ENCODE measurements at places on chromosomes 2 and 18. TPM values are rescaled to one million over a fixed set of nuclear protein-coding genes. Genes with fewer than 3 reads are reported as not detected.

TSPYL6 gene
- 0.05 TPM for polyA plus RNA-seq

TWIST2 gene
- 0.67 TPM for polyA plus RNA-seq

CYP27C1 gene
- polyA plus RNA-seq = 0.01 TPM

MYO5B gene
- 0.10 TPM for polyA plus RNA-seq

FSIP2 gene
- 0.01 TPM for polyA plus RNA-seq

CD8A gene
- 0.09 TPM for polyA plus RNA-seq

SAG gene
- polyA plus RNA-seq = not detected

MARCHF4 gene
- 0.01 TPM for polyA plus RNA-seq

NDC80 gene
- polyA plus RNA-seq = 0.12 TPM

CTAGE1 gene
- polyA plus RNA-seq = not detected

DNA sequence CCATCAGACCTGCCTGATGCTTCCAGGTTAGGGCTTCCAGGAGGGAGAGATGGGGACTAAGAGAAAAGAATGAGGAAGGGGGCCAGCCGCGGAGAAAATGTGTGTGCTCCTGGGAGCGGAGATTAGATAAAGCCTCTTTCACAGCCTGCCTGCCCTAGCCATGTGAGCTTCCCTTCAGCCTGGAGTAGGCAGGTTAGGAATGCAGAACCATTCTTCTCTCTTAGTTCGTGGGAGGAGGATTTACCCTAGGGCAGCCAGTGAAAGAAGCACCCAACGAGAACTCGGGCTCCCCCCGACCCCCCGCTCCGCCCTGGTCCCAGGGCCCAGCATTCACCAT is 36.1 kb downstream of the POMC start:
- DNase-seq = no peak
- H3K4me3 ChIP-seq = peak overlapping the region; percentile 34
- H3K27me3 ChIP-seq = no peaks in the 10 kb centered on the region

GRCh38 chr2:133841900-133842299 is 273.6 kb upstream of the NCKAP5 start:
- H3K36me3 ChIP-seq = no peaks in the 10 kb centered on the region
- no peaks in the 10 kb centered on the region for H3K4me1 ChIP-seq
- no peak for DNase-seq
- H3K4me3 ChIP-seq = no peak overlapping the region
- H3K27ac ChIP-seq = no peak overlapping the region
- no peaks in the 10 kb centered on the region for H3K27me3 ChIP-seq

GRCh38 chr2:68889500-68889899 is 18.3 kb upstream of the BMP10 start:
- no peak overlapping the region for H3K4me3 ChIP-seq
- no peak for DNase-seq
- H3K36me3 ChIP-seq = no peaks in the 10 kb centered on the region
- H3K27me3 ChIP-seq = no peaks in the 10 kb centered on the region
- no peak overlapping the region for H3K27ac ChIP-seq
- no peaks in the 10 kb centered on the region for H3K4me1 ChIP-seq

- H3K27me3 ChIP-seq = no peaks in the 10 kb centered on the region
- H3K27ac ChIP-seq = no peak overlapping the region
- no peaks in the 10 kb centered on the region for H3K4me1 ChIP-seq
- no peaks in the 10 kb centered on the region for H3K36me3 ChIP-seq
- no peak for DNase-seq
- no peak overlapping the region for H3K4me3 ChIP-seq
Measured at GRCh38 chr2:67954093-67954748, 108.6 kb downstream of the C1D start.

DNA sequence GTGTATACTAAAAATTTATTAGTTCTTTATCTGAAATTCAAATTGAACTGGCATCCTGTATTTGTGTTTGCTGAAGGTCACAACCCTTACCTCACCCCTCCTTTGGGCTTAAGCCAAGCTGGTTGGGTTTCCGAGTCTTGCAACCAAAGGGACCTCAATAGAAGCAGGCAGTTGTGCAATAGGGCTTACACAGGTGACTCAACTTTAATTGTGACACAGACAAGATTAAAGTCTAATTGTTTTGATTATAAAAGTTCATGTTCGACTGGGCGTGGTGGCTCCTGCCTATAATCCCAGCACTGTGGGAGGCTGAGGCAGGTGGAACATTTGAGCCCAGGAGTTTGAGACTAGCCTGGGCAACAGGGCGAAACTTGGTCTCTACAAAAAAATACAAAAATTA is 71.5 kb downstream of the RAB31 start:
- no peaks in the 10 kb centered on the region for H3K36me3 ChIP-seq
- H3K27me3 ChIP-seq = no peaks in the 10 kb centered on the region
- H3K4me3 ChIP-seq = no peak overlapping the region

DNA sequence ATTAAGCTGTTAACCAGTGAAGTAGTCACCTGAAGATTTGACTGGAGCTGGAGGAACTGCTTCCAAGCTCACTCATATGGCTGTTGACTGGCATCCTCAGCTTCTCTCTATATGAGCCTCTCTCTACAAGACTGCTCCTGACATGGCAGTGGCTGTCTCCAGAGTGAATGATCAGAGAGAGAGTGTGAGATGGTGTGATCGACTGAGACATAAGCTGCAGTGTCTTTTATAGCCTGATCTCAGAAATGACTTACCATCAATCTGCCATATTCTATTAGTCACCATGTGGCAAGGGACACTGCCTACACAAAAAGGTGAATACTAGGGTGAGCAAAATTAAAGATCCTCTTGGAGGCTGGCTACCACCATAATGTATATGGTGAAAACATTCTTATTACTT is 7.8 kb upstream of the RBMS1 start:
- H3K4me1 ChIP-seq = peaks cover 8% of the 10 kb centered on the region
- DNase-seq = no peak
- H3K27me3 ChIP-seq = no peaks in the 10 kb centered on the region
- H3K36me3 ChIP-seq = no peaks in the 10 kb centered on the region
- H3K27ac ChIP-seq = no peak overlapping the region

- DNase-seq = no peak
- H3K4me3 ChIP-seq = peak overlapping the region; percentile 85
- H3K27me3 ChIP-seq = no peaks in the 10 kb centered on the region
- peaks cover 16% of the 10 kb centered on the region for H3K36me3 ChIP-seq
Measured at GRCh38 chr18:3255611-3256165, 6.2 kb upstream of the MYL12B start.

GRCh38 chr2:206611191-206611590 is 31.1 kb upstream of the FAM237A start:
- DNase-seq = no peak
- H3K27me3 ChIP-seq = no peaks in the 10 kb centered on the region
- no peak overlapping the region for H3K27ac ChIP-seq
- H3K4me3 ChIP-seq = no peak overlapping the region

- no peaks in the 10 kb centered on the region for H3K36me3 ChIP-seq
- no peak overlapping the region for H3K27ac ChIP-seq
- no peak for DNase-seq
- no peaks in the 10 kb centered on the region for H3K27me3 ChIP-seq
- H3K4me3 ChIP-seq = no peak overlapping the region
Measured at GRCh38 chr18:26465431-26465830, 82.9 kb downstream of the KCTD1 start.

DNA sequence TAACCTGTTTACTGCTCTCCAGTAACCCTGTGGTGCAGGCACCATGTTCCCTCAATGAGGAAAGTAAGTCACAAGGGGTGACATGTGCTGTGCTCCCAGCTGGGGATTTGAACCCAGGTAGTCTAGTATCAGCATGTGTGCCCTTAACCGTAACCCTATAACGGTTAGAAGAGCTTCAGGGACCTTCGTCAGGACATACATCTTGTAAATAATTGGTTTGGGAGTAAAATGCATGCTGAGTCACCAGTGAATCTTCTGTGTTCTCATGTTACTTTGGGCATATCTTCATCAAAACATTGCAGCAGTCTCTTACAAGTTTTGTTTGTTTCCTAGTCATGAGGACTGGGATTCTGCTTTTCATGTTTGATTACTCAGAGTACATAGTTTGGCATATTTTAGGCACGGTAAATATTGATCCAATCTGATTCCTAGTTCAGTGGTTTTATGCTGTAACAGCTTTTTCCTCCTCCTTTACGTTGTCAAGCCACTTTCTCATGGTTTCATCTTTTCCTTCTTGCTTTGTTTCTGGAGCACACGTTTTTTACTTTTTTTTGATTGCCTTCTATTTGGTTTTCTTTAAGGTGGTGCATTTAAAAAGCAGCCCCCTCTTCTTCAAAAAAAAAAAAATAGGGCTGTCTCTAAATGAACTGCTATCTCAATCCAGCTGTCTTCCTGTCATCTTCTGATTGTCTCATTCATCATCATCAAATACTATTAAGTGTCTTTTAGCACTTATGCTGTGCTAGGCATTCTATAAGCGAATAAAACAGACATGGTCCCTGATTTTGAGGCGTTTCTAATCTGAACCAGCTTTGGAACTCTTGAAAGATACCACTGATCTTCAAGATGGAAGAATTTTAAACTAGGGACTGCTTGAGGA is 50.4 kb downstream of the CLIP4 start:
- H3K4me1 ChIP-seq = peaks cover 16% of the 10 kb centered on the region
- H3K27ac ChIP-seq = peak overlapping the region; percentile 44
- H3K4me3 ChIP-seq = no peak overlapping the region
- no peaks in the 10 kb centered on the region for H3K27me3 ChIP-seq

All from psoas muscle (tissue), 8 donors.